ENCODE measurements at places on chromosomes 5 and 9.

DNA sequence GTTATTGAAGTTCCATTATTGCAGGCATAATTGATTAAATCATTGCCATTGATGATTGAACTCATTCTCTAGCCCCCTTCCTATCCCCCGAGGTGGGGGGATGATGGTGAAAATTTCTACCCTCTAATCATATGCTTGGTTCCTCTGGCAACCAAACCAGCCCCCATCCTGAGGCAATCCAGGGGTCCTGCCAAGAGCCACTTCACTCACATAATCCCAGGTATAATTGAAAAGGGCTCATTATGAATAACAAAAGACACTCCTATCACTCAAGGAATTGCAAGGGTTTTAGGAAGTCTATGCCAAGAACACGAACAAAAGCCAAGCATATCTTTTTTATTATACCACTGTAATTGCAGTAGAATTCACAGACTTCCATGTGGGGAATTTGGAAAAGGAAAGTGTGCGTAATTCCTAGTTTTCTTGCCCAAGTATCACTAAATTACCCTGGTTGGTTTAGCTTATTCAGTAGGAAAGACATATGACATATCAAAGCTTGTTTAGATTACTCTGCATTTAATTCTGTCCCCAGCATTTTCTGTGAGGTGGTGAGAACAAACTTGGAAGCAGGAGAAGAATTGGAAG, 130.7 kb upstream of the TAF11L2 start:
- peak; percentile 69 for DNase-seq

- peak; percentile 78 for DNase-seq
Measured at GRCh38 chr9:87662808-87663528, 63.0 kb upstream of the CTSL start.

GRCh38 chr5:105952875-105953274, 1717.9 kb downstream of the EFNA5 start:
- DNase-seq, result no peak

DNA sequence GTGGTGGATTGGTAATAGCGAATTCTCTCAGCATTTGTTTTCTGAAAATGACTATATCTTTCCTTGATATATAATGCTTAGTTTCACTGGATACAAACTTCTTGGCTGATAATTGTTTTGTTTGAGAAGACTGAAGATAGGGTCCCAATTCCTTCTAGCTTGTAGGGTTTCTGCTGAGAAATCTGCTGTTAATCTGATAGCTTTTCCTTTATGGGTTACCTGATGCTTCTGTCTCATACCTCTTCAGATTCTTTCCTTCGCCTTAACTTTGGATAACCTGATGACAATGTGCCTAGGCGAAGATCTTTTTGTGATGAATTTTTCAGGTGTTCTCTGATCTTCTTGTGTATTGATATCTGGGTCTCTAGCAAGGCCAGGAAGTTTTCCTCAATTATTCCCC, 94.7 kb upstream of the ACO1 start:
- DNase-seq, result no peak

DNA sequence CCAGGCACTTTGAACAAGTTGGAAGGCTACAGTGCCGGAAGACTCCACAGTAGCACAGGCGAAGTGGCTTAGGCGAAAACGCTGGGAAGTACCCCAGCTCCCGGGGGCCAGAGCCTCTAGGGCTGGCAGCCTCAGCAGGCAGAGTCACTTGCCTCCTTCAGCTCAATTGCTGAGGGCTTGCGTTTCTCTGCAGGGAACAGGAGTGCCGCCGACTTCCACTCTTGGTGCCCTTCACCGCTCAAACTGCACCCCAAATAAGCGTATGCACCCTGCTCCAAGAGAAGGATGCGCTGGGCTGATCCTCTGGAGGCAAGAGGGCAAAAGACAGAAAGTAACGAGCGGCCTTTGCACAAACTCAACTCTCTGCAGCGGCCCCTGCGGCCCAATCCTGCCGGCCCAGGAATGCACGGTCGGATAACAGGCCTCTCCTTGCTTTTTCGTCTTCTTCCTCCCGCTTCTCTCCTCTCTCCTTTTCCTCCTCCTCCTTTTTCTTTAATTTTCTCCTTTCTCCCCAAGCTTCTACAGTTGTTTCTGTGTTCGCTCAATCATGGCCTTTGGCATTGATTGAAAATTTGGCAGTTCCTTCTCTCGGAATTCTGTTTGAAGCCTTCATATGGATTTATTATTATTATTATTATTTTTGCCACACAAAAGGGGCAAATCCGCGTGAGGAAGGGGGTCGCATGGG, 1.1 kb upstream of the S1PR3 start:
- DNase-seq, result no peak

DNA sequence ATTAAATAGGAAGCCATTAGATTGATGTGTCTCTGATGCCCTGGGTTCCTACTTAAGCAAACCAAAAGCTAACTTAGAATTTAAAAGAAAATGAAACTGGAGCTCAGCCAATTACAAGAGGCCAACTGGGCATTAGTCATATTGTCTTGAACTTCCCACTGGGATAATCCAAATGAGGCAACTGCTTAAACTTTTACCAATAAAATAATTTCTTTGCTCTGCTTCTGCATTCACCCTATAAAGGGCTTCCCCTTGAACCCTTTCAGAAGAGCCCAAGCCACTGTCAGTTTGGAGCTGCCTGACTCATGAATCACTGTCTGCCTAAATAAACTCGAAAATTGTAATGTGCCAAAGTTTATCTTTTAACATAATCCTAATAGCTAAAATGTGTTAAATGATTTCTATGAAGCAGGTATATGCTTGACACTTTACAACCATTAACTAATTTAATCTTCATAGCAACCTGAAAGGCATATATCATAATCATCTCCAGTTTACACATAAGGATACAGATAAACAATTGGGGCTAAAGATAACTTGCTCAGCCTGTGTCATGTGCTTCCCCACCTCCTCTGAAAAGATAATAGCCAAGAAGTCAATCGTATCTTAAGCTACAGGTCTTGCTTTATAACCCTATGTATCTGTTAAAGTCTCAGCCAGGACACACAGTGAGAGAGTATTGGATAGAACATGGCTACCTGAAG, 11.5 kb downstream of the GPR150 start:
- no peak for DNase-seq

GRCh38 chr5:120613729-120614128, 149.6 kb downstream of the PRR16 start:
- no peak for DNase-seq

DNA sequence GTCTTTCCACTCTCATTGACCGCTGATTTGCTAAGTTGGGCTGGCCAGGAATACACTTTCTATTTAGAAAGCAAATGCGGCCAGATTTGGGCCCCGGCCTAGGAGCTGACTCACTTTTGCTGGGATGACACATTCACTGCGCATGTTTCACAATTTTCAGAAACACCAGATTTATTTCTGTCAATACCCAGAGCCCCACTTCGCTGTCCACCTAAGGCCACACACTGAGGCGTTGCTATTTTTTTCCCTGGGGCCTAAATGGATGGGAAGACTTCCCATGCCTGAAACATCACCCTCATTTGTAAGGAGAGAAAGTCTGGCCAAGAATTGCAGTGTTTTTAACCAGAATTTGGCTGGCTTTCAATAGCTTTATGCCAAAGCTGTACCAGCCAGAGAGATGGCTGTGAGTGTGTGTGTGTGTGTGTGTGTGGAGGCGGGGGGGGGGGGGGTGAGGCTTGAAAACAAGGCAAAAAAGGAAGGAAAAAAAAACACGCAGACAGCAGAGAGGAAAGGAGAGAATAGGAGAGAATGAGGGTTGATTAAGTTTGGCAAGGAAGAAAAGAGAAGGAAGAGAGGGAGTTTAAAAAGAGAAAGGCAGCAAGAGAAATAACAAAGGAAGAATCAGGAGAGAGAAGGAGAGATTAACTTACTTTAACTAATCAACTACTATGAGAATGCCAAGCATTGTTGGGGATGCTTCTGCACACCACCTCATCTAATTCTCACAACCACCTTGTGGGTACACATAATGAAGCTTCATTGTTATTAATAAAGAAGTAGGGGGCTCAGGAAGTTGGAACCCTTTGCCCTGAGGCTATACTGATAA, 261.4 kb upstream of the KLF4 start:
- DNase-seq, result peak; percentile 71

DNA sequence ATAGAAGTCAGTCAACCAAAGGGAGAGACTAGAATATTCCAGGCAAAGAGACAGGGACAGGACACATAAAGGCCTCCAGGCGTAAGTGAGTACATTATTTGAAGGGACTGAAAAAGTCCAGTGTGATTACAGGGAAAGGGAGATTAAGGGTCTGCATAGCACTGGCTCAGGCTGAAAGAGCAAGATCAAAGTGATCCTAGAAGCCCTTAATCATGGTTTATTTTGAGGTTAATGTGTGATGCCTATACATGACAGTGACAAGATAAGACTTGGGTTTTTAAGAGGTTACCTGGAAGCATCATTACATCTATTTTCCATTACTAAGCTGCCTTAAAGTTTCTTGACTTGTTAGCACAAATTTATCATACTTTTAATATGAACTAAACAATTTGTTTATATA, 25.8 kb downstream of the LMBRD2 start:
- no peak for DNase-seq

DNA sequence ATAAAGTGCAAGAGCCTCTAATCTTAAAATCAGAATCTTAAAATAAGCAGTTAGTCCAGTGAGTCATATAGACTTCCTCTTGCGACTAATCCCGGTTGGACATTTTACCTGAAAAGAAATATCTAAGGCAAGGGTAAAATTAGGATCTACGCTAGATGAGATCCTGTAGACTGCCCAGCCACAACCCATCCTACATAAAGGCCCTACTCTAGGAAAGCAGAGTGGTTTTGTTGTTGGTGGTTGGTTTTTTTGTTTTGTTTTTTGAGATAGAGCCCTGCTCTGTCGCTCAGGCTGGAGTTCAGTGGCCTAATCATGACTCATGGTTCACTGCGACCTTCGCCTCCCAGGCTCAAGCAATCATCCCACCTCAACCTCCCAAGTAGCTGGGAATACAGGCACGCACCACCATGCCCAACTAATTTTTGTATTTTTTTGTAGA, 6.9 kb downstream of the TSC1 start:
- no peak for DNase-seq

GRCh38 chr9:94901019-94901363, 174.5 kb downstream of the AOPEP start:
- DNase-seq, result no peak

DNA sequence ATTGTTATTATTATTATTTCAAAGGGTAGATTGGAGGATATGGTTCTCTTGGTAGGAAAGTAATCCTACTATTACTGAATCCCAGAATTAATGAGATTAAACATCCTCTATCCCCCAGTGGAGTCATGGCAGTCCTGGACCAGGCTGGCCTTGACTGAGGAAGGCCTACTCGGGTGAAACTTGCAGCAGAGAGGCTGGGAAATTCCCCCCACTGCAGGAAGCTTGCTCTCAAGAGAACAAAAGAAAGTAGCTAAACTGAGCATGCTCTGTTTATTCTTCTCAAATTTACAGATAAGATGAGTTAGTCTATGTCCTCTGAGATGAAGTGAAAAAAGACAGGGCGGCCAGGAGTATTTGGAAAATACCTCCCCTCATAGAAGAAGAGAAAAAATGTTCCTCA, 233.9 kb upstream of the RPS23 start:
- DNase-seq, result no peak

GRCh38 chr9:18905883-18906629, 127.0 kb downstream of the SAXO1 start:
- DNase-seq, result no peak

DNA sequence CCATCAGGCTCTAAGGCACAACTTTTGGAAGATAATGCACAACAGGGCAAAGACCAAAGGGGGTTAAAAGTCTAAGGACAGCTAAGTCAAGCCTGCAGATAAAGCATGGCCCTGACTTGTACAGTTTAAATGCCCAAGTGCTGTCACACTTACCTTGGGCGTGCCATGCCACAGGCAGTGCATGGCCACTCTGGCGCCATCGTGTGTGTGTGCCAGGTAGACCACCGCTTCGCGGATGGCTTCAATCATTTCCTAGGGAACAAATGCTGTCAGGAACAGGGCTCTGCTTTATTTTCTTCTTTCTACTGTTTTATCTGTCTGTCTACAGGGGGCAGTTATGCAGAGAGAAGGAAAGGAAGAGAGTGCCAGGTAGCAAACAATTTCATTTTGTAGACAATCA, 19.3 kb downstream of the PUM3 start:
- DNase-seq, result no peak

GRCh38 chr9:69936427-69936826, 107.2 kb upstream of the MAMDC2 start:
- DNase-seq, result no peak

GRCh38 chr5:14773588-14773987, 98.0 kb downstream of the ANKH start:
- no peak for DNase-seq

- DNase-seq, result no peak
Measured at GRCh38 chr9:27154908-27155307, 45.9 kb downstream of the TEK start.

DNA sequence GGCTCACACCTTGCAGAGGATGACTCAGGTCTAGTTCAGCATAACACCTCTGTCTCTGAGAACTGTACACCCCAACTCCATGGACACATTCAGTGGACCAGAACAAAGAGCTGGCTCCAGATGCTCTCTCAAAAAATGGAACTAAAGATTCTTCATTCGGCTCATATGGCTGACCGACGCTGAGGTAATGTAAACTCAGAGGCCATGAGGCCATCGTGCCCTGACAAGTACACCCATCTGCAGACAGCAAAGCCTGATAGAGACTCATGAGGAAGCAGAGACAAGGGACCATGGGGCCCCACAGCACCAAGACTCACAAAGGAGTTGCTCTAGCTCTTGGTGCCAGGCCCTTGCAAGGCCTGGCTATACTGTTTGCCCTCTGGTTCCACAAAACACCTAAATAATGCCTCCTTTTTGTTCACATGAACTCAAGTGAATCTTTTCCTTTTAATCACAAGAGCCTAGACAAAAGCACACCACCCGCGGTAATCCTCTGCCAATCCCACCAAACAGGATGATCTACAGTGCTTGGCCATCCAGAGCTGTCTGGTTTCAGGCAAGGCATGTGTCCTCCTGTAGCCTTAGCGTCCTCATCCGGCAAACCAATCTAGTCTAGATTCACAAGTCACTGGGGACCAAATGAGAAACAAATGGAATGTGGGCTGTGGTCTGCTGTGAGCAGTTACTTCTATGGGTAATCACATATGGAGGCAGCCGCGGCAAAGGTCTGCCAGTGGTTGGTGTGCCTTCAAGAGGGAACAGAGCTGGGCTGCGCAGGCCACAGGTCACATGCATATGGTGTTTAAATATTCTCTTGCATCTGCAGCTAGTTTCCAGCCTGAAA, 22.7 kb downstream of the MED27 start:
- DNase-seq, result no peak

- no peak for DNase-seq
Measured at GRCh38 chr5:119332208-119332607, 23.6 kb upstream of the TNFAIP8 start.

- DNase-seq, result no peak
Measured at GRCh38 chr5:31251032-31251431, 57.5 kb downstream of the CDH6 start.

Measured in spinal cord (tissue), 10 donors.